A549 treated with AZD2906 at 1 μM for 4 hours (cell line): ENCODE measurements at places on chromosomes 16 and 17. TPM values are rescaled to one million over a fixed set of nuclear protein-coding genes. Genes with fewer than 3 reads are reported as not detected.

Gene CPHXL2
- not detected in 5 replicates for total RNA-seq

Gene FOXN1
- 0.02 to 0.07 TPM (median 0.03 TPM) in 3 of 5 replicates, not detected in the others for total RNA-seq

Gene CHAD
- not detected in 5 replicates for total RNA-seq

Gene NTN3
- 0.05 to 0.07 TPM (median 0.06 TPM) in 3 of 5 replicates, not detected in the others for total RNA-seq

Gene ABCC6
- total RNA-seq: 0.72 to 1.4 TPM (median 0.80 TPM) in 5 replicates

Gene TPSD1
- total RNA-seq: not detected in 5 replicates

Gene GPR179
- 0.02 to 0.06 TPM (median 0.03 TPM) in 5 replicates for total RNA-seq

Gene MPO
- total RNA-seq: not detected in 5 replicates

Gene GAS2L2
- 0.07 to 0.09 TPM (median 0.08 TPM) in 5 replicates for total RNA-seq

Gene BFAR
- total RNA-seq: 117 to 152 TPM (median 124 TPM) in 5 replicates

Gene CBFA2T3
- total RNA-seq: 0.77 to 1.3 TPM (median 1.1 TPM) in 5 replicates

Gene TPSG1
- total RNA-seq: 0.07 to 0.16 TPM (median 0.13 TPM) in 4 of 5 replicates, not detected in the other

Gene ABCA6
- total RNA-seq: 0.05 to 0.06 TPM in 2 of 5 replicates, not detected in the others

Gene MYH2
- not detected in 5 replicates for total RNA-seq

Gene KRTAP3-1
- total RNA-seq: not detected in 5 replicates

Gene LRRC75A
- 0.99 to 1.3 TPM (median 1.1 TPM) in 5 replicates for total RNA-seq

Gene SMIM36
- total RNA-seq: not detected in 5 replicates

Gene KRT16
- 0.94 to 1.6 TPM (median 1.6 TPM) in 5 replicates for total RNA-seq

Gene DOC2B
- total RNA-seq: 2.0 to 2.9 TPM (median 2.2 TPM) in 5 replicates

Gene CD300LG
- not detected in 5 replicates for total RNA-seq

Gene ACLY
- total RNA-seq: 228 to 291 TPM (median 250 TPM) in 5 replicates

Gene ACSM2A
- not detected in 5 replicates for total RNA-seq

Gene PLD6
- total RNA-seq: 5.0 to 6.7 TPM (median 5.8 TPM) in 5 replicates

Gene DHRS11
- 6.0 to 9.0 TPM (median 8.5 TPM) in 5 replicates for total RNA-seq

Gene KLHL10
- 0.05 to 0.08 TPM in 2 of 5 replicates, not detected in the others for total RNA-seq

Gene EZH1
- total RNA-seq: 8.9 to 13.0 TPM (median 11.9 TPM) in 5 replicates

Gene TBC1D3E
- not detected in 5 replicates for total RNA-seq

Gene KRT20
- 0.11 to 0.30 TPM (median 0.23 TPM) in 5 replicates for total RNA-seq

Gene SLC5A11
- total RNA-seq: 0.25 to 0.40 TPM (median 0.31 TPM) in 5 replicates

Gene NUPR1
- total RNA-seq: 10.8 to 18.9 TPM (median 14.9 TPM) in 5 replicates

Gene CDH8
- total RNA-seq: 0.32 to 0.56 TPM (median 0.40 TPM) in 5 replicates

Gene MYADML2
- total RNA-seq: not detected in 5 replicates

Gene GAS7
- 0.32 to 0.63 TPM (median 0.49 TPM) in 5 replicates for total RNA-seq

Gene CBLN1
- total RNA-seq: 0.05 to 0.12 TPM (median 0.05 TPM) in 3 of 5 replicates, not detected in the others

Gene PYY
- 0.08 TPM in 1 of 5 replicates, not detected in the others for total RNA-seq

Gene IRX6
- total RNA-seq: not detected in 5 replicates

Gene ABCC12
- 0.02 to 0.15 TPM (median 0.05 TPM) in 5 replicates for total RNA-seq

Gene CARD14
- 0.18 to 0.48 TPM (median 0.32 TPM) in 5 replicates for total RNA-seq

Gene CYTH1
- 62.6 to 77.0 TPM (median 64.3 TPM) in 5 replicates for total RNA-seq

Gene ARL17B
- total RNA-seq: 5.5 to 6.5 TPM (median 6.1 TPM) in 5 replicates

Gene ANKRD40
- 46.1 to 53.0 TPM (median 48.0 TPM) in 5 replicates for total RNA-seq

Gene MARVELD3
- 0.27 to 0.45 TPM (median 0.32 TPM) in 5 replicates for total RNA-seq

Gene RUNDC3A
- total RNA-seq: 0.82 to 1.5 TPM (median 0.88 TPM) in 5 replicates
